A549 (cell line): ENCODE measurements at places on chromosomes 6 and 20. TPM values are rescaled to one million over a fixed set of nuclear protein-coding genes. Genes with fewer than 3 reads are reported as not detected.

DNA sequence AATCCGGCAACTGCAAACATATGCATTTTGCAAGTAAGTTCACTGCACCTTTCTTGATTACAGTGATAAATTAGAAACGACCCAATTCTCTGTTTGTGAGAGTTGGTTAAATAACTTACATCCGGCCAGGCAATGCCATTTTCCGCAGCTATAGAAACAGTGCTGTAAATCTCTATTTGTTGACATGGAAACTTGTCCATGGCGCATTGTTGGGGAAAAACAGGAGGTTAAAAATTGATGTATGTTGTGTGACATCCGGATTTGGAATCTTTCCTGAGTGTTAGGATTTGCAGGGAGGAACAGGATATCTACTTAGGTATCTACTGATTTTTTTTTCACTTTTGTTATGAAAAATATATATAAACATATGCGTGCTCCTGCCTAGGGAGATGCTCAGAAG, 66.5 kb downstream of the DLGAP4 start:
- no peak for DNase-seq

DNA sequence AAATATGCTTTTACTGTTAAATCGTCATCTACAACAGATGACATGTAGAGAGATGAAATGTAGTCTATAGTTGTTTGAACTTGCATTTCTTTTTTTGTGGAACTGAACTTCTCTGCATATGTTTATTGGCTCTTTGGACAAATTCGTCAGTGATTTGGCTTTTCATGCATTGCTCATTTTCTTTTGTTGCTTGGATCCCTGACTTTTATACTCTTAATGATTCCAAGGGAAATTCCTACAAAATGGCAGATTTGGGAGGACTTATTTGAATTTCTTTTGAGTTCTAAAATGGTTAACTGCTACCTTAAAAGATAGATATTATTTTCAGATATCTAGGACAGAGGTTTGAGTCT, 65.4 kb downstream of the UTRN start:
- no peak for DNase-seq

GRCh38 chr6:89051676-89052075, 28.9 kb upstream of the PNRC1 start:
- DNase-seq, result no peak

- DNase-seq, result no peak
These were observed 31.0 kb upstream of the NTSR1 start for GRCh38 chr20:62677678-62678077.

DNA sequence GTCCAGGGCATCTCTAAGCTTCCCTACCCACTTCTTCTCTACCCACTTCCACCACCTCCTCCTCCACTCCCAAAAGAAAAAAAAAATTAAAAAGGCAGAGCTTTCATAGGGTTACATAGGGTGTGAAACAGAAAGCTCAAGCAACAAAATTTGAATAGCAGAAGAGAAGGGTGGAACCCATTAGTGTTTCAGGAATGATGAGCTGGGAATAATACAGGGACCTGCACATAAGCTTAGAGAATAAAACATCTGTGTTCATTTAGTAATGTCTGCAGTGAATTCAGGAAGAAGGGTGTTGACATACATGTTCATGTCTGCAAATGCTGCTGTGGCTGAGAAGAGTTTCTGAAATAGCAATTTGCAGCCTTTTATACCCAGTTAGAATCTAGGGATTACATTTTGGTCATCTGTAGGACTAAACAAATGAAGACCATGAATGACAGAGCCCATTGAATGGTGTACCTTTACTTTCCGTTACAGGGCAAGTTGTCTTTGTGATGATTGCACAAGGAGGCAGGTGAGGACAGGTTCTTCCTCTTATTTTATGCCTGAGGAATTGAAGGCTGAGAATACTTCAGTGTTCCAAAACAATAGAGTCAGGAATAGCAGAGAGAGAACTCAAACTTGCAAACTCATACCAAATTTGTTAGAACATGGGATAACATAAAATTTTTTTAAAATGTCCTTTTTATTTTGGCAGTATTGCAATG, 975.1 kb downstream of the TFAP2A start:
- DNase-seq, result no peak

The BPIFB6 gene
- not detected in 3 replicates for polyA plus RNA-seq

GRCh38 chr20:32436142-32436861, 78.2 kb downstream of the ASXL1 start:
- no peak for DNase-seq

GRCh38 chr6:157271441-157271840, 51.9 kb downstream of the TMEM242 start:
- no peak for DNase-seq

The SEMG1 gene
- not detected in 3 replicates for polyA plus RNA-seq

The CCN5 gene
- polyA plus RNA-seq, result 11.1 to 13.9 TPM (median 12.3 TPM) in 3 replicates

- no peak for DNase-seq
These were observed 467.6 kb downstream of the DHX35 start for GRCh38 chr20:39429726-39430125.

The THBS2 gene
- polyA plus RNA-seq, result 0.01 TPM in 1 of 3 replicates, not detected in the others

- DNase-seq, result no peak
These were observed 188.2 kb upstream of the SGK1 start for GRCh38 chr6:134506162-134506561.

The GMPR gene
- 0.23 to 0.53 TPM (median 0.26 TPM) in 3 replicates for polyA plus RNA-seq

GRCh38 chr6:29624520-29624961, 8.4 kb downstream of the GABBR1 start:
- DNase-seq, result no peak

The SLC35D3 gene
- not detected in 3 replicates for polyA plus RNA-seq
